ENCODE measurements at places on chromosomes 6 and 20. TPM values are rescaled to one million over a fixed set of nuclear protein-coding genes. Genes with fewer than 3 reads are reported as not detected.

- DNase-seq: no peak
These were observed 155.8 kb downstream of the SLC16A10 start for GRCh38 chr6:111243095-111243494.

DNA sequence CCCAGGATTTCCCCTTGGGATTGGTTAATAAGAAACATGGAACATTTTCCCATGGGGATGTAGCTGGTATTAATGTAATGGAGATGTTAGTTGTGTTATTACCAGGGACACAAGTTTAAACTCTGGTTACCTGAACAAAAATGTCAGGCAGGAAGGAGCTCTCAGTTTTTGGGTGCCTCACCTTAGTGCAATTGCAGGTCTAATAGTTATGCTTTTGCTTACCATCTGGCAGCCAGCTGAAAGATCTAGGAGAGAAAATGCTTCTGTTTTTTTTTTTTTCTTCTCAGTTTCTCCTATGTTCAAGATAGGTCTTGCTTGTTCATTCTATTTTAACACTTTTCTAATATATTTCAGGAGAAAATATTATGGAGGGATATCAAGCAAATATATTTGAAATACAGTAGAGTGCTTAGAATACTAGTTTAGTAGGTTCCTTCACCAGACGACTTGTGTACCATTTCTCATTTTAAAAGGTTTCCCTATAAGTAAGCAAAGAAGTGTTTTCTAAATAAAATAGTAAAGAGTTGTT is 4.2 kb upstream of the UBE2J1 start:
- DNase-seq: no peak

DDX43 gene
- 2.3 TPM for total RNA-seq

GRCh38 chr20:42018979-42019378 is 400.8 kb upstream of the CHD6 start:
- no peak for DNase-seq

GRCh38 chr6:119974430-119975159 is 625.0 kb upstream of the MAN1A1 start:
- no peak for DNase-seq

GRCh38 chr6:150635906-150636514 is 36.3 kb downstream of the PLEKHG1 start:
- no peak for DNase-seq

DNA sequence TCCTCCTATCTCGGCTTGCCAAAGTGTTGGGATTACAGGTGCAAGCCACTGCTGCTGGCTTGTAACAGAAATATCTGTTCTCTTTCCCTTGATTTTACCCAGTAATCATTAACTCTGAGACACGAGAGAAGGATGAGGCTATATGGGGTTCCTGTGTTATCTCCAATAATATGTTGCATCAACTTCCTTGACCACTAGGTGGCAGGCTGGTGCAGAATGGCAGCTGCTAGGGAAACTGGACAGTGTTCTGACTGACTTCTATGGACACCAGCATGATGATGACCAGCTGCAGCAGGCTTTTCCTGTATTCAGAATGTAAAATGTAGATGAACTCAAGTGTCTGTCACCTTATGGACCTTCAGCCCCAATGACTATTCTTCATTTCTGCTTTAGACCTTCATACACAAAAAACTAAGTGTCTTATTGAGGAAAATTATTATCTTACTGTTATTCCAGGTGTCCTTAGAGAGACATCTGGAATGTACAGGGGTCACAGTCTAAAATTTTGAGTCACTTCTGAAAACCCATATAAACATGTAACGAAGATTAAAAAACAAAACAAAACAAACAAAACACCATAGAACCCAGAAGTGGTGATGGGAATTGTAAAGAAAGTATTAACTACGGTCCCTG is 20.4 kb upstream of the CD109 start:
- peak; percentile 93 for DNase-seq

FAM209B gene
- total RNA-seq: 1.5 TPM

DNA sequence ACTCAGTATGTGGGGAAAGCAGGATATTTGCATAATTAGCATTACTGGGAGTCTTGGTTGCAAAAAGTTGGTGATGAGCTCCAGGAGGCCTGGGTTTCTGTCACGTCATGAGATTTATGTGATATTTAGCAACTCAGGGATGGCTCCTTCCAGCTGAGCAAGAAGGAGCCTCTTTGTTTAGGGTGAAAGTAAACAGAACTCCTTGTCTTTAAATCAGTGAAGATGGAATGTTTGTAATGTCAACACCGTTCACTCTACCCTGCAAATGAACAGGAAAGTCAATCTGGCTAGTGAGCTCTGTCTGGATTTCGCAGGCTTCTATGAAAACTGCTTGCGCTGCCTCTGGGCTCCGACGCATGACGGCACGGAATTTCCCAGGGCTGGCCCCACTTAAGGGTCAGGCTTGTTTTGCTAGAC is 86.9 kb downstream of the PXDC1 start:
- DNase-seq: no peak

- DNase-seq: no peak
These were observed 63.6 kb upstream of the STX16 start for GRCh38 chr20:58587467-58587866.
